ENCODE measurements at places on chromosomes 1 and 21. TPM values are rescaled to one million over a fixed set of nuclear protein-coding genes. Genes with fewer than 3 reads are reported as not detected.

DNA sequence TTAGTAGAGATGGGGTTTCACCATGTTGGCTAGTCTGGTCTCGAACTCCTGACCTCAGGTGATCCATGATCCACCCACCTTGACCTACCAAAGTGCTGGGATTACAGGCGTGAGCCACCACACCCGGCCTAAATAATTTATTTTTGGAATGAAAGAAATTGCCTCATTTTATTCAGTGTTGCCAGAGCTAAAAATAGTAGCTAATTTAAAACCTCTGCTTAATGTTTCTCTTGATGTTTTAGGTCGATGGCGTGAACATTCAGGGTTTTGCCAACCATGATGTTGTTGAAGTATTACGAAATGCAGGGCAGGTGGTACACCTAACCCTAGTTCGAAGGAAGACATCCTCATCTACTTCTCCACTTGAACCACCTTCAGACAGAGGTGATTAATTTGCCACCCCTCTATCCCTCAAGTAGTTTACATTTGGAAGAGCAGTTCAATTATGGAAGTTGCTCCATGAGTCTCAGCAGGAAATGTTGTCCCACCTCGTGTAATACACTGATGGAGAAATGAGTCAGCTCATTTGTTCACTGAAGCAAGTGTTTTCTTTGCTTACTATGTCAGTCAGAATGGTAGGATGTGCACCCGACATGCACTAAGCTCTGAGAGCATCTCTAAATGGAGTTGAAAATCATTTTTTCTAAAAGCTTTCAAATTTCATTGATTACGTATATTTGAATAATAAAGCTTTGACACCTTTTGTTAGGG lies 54.9 kb downstream of the PATJ start:
- DNase-seq = no peak

DNA sequence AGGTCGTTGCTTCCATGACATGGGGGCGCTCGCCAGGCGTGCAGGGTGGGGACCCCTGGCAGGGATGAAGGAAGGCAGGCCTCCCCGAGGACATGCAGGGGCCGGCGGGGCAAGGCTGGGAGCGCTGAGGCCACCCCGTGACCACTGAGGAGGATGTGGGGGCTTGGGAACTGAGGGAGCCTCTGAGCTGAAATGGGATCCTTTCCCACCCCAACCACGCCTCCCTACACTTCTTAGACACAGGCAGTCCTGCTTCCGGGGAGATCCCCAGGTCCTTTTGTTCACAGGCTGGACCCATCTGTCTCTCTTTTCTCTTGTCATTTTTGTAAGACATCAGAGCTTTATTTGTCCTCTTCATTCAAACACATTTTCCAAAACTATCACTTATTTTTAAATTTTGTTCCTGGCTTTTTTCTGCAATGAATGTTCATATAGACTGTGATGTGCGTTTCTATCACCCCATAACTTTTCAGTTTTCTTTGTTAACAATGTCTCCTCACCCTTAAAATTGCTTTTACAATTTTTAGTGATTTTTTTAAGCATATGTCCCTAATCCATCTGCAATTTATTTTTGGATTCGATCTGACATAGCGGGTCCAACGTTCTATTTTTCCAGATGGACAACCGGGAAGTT lies 156.7 kb upstream of the BACE2 start:
- peak; percentile 85 for DNase-seq

DNA sequence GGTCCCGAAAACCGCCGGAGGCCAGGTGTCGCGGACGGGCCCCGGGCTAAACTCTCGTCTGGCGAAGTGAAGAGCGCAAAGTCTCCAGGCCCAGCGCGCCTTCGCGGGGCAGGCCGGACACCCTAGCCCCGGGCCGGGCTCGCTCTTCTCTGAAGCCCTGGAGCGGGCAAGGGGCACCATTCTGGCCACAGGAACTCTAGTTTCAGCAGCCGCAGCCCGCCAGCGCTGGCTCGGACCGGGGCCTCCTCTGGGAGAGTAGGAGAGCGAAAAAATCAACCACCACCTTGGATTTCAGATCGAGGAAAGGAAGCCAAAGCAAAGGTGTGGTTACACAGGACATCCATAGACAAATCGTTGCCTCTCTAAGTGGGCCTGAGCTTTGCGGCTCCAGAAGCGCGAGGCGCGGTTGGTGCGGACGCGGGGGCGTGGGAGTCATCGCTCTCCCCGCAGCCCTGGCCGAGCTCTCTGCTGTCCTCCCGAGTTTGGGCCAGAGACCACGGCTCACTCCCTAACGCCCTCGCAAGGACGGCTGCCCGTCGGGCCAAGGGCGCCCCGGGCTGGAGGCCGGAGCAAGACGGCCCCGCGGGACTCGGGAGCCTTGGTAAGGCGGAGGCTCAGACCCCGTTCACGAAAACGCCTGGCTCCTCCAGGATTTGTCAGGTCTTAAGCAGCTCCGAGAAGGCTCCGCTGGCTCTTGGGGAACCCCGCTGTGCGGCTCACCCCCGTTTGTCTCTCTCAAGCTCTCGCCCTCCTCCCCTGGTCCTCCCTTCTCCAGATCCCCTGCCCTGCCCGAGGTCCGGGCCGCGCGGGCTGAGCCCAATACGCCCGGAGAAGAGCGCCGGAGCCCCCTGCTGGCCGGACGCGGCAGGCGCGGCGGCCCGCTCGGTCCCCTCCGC lies 132.9 kb upstream of the DPYD start:
- DNase-seq = peak; percentile 59

The MAN1C1 gene
- polyA plus RNA-seq = 12.8 TPM

The CNST gene
- polyA plus RNA-seq = 15.3 TPM

Data from muscle of back (tissue), 13 donors.